HFFc6 (cell line): ENCODE measurements at places on chromosomes 6 and 20. TPM values are rescaled to one million over a fixed set of nuclear protein-coding genes. Genes with fewer than 3 reads are reported as not detected.

Gene CYP39A1
- not detected in 3 replicates for total RNA-seq

Gene NCOA3
- 34.3 to 44.8 TPM (median 44.3 TPM) in 3 replicates for total RNA-seq

DNA sequence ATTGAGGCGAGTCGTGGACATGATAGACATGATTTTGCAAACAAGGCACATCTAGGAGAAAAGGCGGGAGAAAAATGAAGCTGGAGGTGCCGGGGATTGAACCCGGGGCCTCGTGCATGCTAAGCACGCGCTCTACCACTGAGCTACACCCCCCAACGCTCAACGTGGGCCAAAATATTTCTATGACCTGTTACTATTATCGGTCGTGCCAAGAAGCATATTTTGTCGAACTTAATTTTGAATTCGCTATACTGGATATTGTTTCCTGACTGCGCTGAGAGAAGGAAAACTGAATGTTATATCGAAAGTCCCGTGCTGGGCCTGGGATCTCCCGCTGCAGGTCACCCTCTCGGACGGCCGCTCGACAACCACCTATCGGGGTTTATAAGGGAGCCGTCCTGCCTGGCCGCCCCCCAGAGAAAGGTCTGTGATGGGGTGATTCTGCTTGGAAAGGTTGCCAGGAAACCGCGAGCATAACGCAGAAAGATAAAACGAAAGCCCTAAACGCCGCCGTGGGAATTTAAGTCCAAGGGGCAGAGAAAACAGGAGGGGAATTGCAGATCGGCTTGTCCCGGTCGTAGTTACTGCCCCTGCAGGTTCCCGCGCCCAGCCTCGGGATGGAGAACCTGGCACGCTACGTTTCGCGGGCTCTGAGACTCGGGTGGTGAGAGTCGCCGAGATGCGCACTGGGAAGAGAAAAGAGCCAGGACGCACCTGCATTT lies 60.0 kb downstream of the TRIM27 start:
- peak; percentile 76 for DNase-seq
- H3K4me3 ChIP-seq = peak overlapping the region; percentile 95
- peaks cover 12% of the 10 kb centered on the region for H3K27me3 ChIP-seq
- H3K4me1 ChIP-seq = peaks cover 20% of the 10 kb centered on the region
- no peaks in the 10 kb centered on the region for H3K36me3 ChIP-seq
- H3K27ac ChIP-seq = peak overlapping the region; percentile 81

Gene LAMA4
- 80.6 and 120 TPM in 2 replicates for total RNA-seq

DNA sequence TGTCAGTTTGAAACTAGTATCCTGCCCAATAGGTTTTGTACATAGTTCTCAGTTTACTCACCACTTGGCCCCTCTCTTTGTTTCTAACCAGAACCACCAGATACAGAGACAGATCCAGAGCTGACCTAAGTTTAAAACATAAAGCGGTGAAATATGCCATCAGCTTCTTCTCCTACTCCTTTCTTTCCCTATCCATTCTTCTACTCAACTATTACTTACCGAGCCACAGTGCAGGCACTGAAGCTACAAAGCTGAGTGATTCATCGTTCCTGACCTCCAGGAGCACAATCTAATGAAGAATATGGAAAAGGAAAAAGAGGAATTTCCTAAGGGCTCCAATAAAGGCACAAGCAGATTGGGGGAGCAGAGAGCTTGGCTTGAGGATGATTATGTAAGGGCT lies 286.0 kb downstream of the FOXC1 start:
- H3K4me1 ChIP-seq = peaks cover 40% of the 10 kb centered on the region
- H3K36me3 ChIP-seq = no peaks in the 10 kb centered on the region
- no peak overlapping the region for H3K4me3 ChIP-seq
- DNase-seq = no peak
- peak overlapping the region; percentile 10; the same call in 1 of the 2 replicates for H3K27ac ChIP-seq
- no peaks in the 10 kb centered on the region for H3K27me3 ChIP-seq

Gene PRDM13
- total RNA-seq = not detected in 3 replicates

DNA sequence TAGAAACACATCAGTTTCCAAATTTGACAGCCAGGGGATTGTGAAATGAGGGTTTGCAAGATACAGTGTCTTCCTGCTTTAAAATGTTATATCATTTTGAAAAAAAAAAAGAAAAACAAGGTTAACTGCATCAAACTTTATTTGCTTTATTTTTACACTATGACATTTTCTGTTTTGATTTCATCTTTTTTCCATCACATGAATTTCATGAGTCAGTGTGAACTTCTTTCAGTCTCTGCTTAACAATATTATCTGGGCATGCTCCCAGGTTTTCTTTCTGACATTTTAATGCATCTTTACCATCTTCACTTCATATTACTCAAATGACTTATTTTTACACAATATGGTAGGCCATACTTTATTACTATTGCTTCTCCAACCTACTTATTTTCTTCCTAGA lies 1.9 kb downstream of the NCOA7 start:
- no peaks in the 10 kb centered on the region for H3K36me3 ChIP-seq
- no peak for DNase-seq
- H3K27me3 ChIP-seq = no peaks in the 10 kb centered on the region; the same call in 1 of the 2 replicates
- H3K4me1 ChIP-seq = peaks cover 60% of the 10 kb centered on the region
- H3K4me3 ChIP-seq = peak overlapping the region; percentile 99
- 0 out of 2 replicates have a peak overlapping the region, but pooled peaks have one; percentile 6 for H3K27ac ChIP-seq

- H3K4me1 ChIP-seq = peaks cover 6% of the 10 kb centered on the region
- no peak overlapping the region for H3K4me3 ChIP-seq
- H3K27me3 ChIP-seq = 0 out of 2 replicates have a peak, but pooled peaks cover 3% of the 10 kb centered on the region
- no peak overlapping the region for H3K27ac ChIP-seq
Measured at GRCh38 chr6:69756907-69757306, 39.9 kb downstream of the LMBRD1 start.

- no peak for DNase-seq
- H3K27me3 ChIP-seq = no peaks in the 10 kb centered on the region
- no peaks in the 10 kb centered on the region for H3K4me1 ChIP-seq
Measured at GRCh38 chr6:164469276-164469949, 840.0 kb downstream of the C6orf118 start.

- H3K4me1 ChIP-seq = peaks cover 6% of the 10 kb centered on the region
- no peaks in the 10 kb centered on the region for H3K36me3 ChIP-seq
Measured at GRCh38 chr6:137246791-137247202, 27.6 kb upstream of the IFNGR1 start.

- no peak for DNase-seq
- no peak overlapping the region for H3K27ac ChIP-seq
- H3K4me3 ChIP-seq = no peak overlapping the region
- no peaks in the 10 kb centered on the region for H3K4me1 ChIP-seq
Measured at GRCh38 chr20:57281900-57282299, 15.5 kb upstream of the BMP7 start.

DNA sequence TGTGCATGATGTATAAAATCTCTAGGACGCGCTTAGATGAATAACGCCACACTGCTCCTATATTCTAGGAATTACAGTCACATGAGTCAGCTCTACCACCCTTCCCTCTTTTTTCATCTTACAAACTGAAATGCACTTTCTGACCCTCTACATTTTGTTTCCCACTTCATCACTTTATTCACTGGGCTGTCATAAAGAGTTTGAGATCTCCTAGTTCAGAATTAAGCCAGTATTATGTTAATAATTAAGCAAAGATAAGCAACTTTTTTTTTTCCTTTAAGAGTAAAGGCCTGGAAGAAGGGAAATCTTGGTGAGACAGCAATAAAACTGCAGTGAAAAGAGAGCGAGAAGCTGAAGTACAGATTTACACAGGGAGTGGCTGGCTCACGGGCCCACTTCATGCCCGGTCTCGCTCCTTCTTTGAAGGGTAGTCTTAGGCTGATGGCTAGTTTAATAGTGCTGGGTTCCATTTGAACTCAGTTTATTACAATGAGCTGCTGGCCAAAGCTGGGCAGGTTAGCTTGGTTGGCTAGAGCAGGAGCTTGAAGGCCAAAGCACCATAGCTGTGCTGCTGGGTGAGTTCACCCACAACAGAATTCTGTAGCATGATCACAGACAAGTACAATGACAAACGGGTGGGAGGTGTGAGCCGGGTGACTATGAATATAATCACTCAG lies 110.6 kb downstream of the MAP7 start:
- peaks cover 10% of the 10 kb centered on the region for H3K27me3 ChIP-seq
- H3K36me3 ChIP-seq = no peaks in the 10 kb centered on the region
- no peak overlapping the region for H3K27ac ChIP-seq
- H3K4me1 ChIP-seq = no peaks in the 10 kb centered on the region
- no peak for DNase-seq

DNA sequence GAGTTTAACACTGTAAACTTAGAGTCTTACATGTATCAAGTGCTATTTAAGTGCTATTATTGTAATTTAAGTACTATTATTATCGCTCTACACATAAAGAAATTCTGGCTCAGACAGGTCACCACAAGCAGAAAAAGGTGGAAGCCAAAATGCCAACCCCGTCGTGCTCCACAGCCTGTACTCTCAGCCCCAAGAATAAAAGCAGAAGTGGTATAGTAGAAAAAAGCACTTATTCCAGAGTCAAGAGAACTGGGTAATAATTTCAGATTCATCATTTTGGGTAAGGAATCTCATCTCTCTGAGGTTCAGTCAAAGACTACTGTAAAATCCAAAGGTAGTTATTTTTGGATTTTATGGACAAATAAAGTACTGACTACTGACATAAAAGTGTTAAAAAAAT lies 943 bp downstream of the ZUP1 start:
- H3K27me3 ChIP-seq = peaks cover 12% of the 10 kb centered on the region
- H3K36me3 ChIP-seq = peaks cover 9% of the 10 kb centered on the region; the same call in 1 of the 2 replicates
- peak overlapping the region; percentile 98 for H3K4me3 ChIP-seq

- H3K36me3 ChIP-seq = no peaks in the 10 kb centered on the region
- H3K27ac ChIP-seq = peak overlapping the region; percentile 56
- peak overlapping the region; percentile 50 for H3K4me3 ChIP-seq
- no peak for DNase-seq
Measured at GRCh38 chr6:110399219-110400071, 15.9 kb downstream of the DDO start.

- H3K4me3 ChIP-seq = peak overlapping the region; percentile 76
- no peak for DNase-seq
- no peaks in the 10 kb centered on the region for H3K27me3 ChIP-seq
Measured at GRCh38 chr20:3995749-3996320, 19.5 kb downstream of the RNF24 start.
